ENCODE measurements at places on chromosomes 13 and 19.

DNA sequence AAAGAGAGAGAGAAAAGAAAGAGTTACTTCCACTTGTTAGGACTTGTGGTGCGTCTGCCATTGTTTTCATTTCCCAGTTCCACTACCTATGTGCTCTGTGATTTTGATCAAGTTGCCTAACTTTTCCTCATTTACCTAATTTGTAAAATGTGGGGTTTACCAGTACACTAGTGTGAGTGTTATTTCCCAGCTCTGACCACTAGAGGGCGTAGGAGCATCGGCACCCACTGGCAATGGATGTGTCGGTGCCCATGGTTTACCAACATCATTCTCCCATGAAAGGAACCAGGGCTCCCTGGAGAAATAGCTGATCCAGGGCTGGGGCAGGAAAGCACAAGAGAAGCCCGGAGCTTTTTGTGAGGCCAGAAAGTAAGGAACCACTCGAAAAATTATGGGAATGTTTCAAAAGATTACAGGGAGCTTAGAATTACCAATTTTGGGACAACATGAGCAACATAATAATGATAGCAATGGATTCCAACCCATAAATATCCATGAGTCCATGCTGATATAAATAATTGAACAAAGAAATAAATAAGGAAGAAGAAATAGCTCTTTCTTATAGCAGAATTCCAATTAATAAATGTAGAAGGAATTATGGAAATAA is 15.1 kb upstream of the CEACAM4 start:
- DNase-seq = peak; percentile 44

- no peak for DNase-seq
Observed at GRCh38 chr19:2758601-2759313, 18.9 kb upstream of the SLC39A3 start.

DNA sequence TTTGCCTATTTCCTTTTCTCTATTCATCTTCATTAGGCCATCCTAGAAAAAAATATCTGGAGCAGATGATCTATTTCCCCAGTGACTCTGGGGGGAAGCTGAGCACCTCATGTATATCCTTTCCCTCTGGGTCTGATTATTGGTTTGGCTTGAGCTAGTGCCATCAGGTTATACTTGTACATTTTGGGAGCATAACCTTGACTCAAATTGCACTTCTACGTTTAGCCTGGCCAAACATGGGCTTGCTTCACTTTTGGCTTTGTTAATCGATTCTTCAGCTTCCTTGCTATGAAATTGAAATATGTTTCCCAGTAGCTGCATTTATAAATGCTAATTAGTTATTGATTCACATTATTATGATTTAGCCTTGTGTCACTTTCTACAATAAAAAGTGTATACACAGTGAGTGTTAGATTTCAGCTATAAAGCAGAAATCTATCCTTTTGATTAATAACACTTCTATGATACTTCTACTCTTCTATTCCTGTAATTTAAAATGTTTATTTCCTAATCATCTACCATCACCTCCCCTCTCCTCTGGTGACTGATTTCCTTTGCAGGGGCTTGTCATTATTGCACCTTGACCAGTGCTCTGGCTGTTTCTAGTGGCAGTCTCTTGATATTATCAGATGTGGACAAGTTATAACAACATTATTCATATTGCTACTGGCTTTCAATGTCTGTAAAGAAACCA is 37.3 kb downstream of the TNFSF11 start:
- DNase-seq = no peak

DNA sequence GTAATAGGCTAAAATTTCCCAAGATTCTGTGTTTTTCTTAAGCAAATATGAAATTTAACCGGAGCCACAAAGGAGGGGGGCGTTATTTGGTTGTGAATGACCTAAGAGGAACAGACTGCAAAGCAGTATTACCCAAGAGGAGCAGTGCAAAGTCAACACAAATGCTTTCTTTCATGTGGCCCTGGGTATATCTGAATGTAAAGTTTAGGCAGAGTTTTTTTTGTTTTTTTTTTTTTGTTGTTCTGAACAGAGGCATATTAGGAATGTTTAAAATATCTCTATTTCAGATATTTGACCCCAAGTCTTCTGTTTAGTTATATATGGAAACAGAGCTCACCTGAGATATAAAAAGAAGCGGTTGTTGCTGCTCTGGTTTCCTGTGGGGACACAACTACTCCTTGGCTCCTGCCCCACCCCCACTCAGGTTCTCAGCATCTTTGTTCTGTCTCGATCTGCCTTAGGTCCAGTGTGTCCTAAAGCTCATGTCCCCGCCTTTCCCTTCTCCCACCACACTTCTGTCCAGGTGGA is 220.7 kb downstream of the RFC3 start:
- no peak for DNase-seq

DNA sequence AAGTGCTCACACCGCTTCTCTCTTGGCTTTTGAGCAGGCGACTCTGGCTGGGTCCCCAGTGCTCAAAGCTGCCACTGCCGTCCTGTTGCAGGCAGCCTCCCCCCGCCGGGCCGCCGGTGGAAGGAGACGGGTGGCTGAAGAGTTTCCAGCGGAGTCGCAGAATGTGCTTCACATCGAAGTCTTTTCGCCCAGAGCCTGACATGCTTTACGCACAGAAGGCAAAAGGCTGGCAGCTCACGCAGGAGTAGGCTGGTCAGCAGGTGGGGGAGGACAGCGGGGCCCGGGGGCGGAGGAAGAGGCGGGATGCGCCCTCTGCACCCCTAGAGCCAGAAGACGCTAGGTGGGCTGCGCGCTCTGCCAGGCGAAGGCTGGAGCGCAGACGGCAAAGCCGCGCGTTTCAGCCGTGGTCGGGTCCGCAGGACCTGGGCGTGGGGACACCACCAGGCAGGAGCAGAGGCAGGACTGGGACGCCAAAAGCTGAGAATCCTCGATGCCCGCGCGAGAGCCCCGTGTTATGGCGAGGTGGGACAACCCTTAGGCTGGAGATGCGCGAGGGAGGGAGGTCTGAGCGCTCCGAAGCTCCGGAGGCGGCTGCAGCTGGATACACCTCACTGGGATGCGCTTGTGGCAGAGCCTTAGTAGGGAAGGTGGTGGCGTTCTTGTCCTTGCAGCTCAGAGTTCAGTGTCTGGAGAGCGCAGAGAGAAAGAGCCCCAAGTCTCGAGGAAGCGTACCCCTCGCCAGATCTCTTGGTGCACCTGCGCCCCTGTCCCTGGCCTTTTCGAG is at the start of gene ATXN8OS:
TSS of gene ATXN8OS (plus strand) at position 329 of the 784 bp plus-strand sequence.
- no peak for DNase-seq

DNA sequence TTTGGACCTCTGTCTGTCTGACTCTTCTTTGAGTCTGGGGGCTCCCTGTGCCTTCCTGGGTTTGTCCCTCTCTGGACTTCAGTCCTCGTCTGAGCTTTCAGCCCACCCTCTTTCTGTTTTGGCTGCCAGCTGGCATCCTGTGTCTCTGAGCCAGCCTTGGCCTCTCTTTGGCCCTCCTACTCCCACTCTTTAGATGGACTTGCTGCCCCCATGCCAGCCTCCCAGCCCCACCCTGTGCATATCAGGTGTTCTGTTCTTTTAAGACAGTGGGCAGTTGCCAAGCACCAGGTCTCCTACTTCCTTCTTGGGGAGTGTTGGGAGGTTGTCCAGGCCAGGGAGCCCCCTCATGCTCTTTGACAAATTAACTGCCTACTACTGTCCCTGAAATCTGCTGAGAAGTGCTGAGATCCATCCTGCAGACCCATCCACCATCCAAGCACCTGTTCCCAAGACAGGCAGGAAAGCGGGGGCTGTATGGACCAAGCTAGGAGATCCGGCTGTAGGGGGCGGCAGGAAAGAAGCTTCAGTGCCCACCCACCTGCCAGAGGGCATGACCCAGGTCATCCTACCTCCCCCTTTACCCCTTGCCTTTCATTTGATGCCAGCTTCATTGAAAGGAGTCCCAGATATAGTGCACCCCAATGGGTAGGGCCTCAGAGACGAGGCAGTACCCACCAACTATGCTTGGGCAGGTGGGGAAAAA is 9.6 kb downstream of the CIC start:
- DNase-seq = no peak

GRCh38 chr19:14758816-14759215 is 19.5 kb downstream of the ADGRE2 start:
- DNase-seq = no peak

- no peak for DNase-seq
Observed at GRCh38 chr13:55062662-55063061, 2034.0 kb downstream of the OLFM4 start.

GRCh38 chr19:4539693-4540581 is at the start of gene LRG1:
Gene LRG1, minus strand, starts transcription at chr19:4540036. Its CDS starts 23 bp downstream, at chr19:4540013.
- DNase-seq = no peak

DNA sequence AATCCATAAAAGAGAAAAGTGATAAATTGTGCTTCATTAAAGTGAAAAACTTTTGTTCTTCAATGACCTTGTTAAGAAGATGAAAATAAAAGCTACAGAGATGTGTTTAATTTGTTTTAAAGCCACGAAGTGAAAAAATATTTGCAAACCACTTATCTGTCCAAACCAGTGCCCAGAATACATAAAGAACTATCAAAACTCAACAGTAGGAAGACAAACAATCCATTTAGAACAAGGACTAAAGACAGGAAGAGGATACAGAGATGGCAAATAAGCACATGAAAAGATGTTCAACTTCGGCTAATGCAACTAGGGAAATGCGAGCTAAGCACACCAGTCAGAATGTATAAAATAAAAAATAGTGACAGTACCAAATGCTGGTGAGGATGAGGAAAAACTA is 15.0 kb downstream of the GJB6 start:
- no peak for DNase-seq

- DNase-seq = no peak
Observed at GRCh38 chr19:35710784-35711723, 6.7 kb downstream of the ZBTB32 start.

DNA sequence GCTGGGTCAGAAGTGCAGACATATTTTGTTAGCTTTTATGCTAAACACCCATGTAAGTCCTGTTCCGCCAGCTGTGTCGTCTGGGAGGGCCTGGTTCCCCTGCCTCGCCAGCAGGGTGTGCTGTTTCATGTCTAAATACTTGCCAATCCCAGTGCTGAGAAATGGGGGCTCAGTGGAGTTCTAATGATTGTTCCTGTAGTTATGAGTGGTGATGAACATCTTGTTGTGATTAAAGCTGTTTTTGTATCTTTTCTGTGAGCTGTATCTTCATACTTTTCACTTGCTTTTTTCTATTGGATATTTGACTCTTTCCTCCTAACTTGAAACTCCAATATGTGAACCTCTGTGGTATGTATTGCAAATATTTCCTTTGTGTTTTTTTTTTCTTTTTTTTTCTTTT is 32.7 kb downstream of the KDM4B start:
- DNase-seq = peak; percentile 66

DNA sequence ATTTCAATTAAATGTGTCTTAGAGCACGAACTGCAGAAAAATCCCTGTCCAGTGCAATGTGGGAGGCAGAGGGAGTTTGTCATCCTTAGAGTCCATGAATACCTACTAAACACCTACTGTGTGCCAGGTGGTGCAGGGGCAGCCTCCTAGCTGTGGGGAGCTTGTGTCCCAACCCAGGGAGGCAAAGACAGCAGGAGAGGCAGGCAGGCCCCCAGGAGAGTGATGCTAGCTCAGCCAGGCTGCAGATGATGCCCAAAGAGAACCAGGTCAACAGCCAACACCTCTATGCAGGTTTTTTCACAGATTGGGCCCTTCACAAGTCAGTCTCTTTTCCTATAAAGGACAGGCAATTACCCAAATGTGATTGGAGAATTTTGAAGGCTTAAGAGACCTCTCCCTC is 108.2 kb upstream of the UQCRFS1 start:
- DNase-seq = no peak

DNA sequence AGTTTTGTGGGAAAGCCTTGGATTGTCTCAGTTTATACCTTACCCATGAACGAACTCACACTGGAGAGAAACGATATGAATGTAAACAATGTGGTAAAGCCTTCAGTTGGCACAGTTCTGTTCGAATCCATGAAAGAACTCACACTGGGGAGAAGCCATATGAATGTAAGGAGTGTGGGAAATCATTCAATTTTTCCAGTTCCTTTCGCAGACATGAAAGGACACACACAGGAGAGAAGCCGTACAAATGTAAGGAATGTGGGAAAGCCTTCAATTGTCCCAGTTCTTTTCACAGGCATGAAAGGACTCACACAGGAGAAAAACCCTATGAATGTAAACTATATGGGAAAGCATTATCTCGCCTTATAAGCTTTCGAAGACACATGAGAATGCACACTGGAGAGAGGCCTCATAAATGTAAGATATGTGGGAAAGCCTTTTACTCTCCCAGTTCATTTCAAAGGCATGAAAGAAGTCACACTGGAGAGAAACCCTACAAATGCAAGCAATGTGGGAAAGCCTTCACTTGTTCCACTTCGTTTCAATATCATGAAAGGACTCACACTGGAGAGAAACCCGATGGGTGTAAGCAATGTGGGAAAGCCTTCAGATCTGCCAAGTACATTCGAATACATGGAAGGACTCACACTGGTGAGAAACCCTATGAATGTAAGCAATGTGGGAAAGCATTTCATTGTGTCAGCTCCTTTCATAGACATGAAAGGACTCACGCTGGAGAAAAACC is 7.5 kb upstream of the ZNF440 start:
- no peak for DNase-seq

DNA sequence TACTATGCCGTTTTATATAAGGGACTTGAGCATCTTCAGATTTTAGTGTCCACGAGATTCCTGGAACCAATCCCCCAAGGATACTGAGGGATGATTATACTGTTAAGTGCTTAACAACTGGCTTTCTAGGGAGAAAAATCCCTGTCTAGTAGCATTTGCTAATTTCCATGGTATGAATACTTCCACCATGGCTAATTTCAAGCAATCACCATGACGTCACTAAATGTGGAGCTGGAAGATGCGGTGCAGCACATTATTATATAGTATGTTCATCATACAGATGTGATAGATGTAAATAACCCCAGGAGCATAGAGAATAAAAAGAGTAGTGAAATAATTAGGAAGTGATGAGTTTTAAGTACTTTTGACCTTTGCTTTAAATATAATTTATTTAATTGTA is 72.7 kb downstream of the SIAH3 start:
- no peak for DNase-seq

DNA sequence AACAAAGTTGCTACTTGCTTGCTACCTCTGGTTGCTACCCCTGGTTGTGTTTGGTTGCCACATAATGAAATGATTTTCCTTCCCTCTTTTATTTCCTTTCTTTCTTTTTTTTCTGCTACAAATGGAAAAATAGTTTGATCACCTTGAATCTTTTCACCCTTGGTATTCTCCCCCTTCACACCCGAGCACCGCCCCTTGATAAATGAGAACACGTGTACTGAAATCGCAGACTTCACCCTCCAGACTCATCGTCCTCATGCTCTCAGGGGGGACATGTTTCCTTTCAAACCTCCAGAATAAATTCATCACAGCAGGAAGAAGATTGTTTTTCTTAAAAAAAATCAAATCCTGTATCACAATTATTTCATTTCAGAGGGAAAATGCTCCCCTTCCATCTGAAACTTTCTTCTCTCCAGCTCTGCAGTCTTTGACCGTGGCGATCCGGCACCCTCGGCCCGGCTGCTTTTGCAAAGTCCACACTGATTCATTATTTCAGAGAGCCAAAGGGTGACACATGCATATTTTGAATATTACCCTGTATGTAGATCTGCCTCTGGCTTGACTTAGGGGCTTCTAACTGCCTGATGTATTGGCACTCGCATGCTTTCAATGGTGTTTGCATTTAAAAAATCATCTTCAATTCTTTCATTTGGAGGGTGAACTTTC is 222.6 kb upstream of the MAB21L1 start:
- peak; percentile 83 for DNase-seq

- no peak for DNase-seq
Observed at GRCh38 chr19:13841962-13842290, 35.0 kb upstream of the NANOS3 start.

GRCh38 chr13:29577136-29578051 is 18.1 kb downstream of the SLC7A1 start:
- peak; percentile 34 for DNase-seq
